ENCODE measurements at places on chromosomes 7 and 10. TPM values are rescaled to one million over a fixed set of nuclear protein-coding genes. Genes with fewer than 3 reads are reported as not detected.

HOXA4 gene
- 2.7 TPM for total RNA-seq

DNA sequence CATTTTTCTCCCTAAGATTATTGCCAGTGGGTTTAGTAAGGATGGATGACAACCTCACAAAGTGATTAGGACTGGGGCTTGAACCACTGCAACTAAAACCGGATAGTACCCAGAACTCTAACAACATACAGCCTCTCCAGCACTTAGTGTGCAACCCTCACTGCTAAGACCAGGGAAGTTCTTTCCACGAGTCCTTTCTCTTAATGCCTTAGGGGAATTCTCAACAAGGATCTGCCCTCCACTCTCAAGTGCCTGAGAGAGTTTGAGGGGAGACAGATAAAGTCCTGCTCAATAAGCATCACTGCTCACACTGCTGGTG lies 104.6 kb downstream of the NRP1 start:
- H3K4me1 ChIP-seq, result peaks cover 2% of the 10 kb centered on the region
- no peak for DNase-seq
- no peak overlapping the region for H3K27ac ChIP-seq
- H3K27me3 ChIP-seq, result no peaks in the 10 kb centered on the region
- H3K36me3 ChIP-seq, result peaks cover 12% of the 10 kb centered on the region

DNA sequence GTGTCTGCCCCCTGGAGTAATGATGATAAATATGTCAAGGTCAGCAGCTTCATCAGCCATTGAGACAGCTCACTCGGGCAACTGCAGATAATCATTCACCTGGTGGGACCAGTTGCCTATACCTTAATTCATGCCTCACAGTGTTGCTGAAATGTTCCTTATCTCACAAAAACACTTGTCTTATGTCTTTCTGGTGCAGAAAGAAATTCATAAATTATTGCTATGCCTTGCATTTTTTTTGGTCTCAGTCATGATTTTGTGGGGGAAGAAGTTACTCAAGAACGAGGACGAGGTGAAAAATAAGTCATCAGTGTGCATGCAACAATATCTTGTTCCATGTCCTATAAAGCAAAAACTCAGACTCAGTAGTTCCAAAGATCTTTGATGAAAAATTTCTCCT lies 16.0 kb downstream of the TRIL start:
- H3K4me3 ChIP-seq, result no peak overlapping the region
- no peak for DNase-seq
- H3K27me3 ChIP-seq, result no peaks in the 10 kb centered on the region
- peaks cover 3% of the 10 kb centered on the region for H3K4me1 ChIP-seq

DNA sequence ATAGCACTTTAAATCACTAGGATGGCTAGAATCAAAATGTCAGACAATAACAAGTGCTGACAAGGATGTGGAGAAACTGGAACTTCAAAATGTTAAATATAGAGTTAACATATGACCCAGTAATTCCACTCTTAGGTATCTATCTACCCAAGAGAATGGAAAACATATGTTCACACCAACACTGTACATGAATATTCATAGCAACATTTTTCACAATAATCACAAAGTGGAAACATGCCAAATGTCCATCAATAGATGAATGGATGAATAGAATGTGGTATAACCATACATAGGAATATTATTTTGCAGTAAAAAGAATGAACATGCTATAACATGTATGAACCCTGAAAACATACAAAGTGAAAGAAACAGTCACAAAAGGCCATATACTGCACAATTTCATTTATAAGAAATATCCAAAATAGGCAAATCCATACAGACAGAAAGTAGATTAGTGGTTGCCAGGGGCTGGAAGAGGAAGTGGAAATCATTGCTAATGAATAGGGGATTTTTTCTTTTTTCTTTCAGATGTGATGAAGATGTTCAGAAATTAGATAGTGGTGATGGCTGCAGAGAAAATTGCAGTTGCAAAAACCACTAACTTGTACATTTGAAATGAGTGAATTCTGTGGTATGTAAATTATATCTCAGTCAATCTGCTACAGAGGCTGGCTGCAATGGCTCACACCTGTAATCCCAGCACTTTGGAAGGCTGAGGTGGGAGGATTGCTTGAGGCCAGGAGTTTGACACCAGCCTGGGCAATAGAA lies 93.0 kb downstream of the CPVL start:
- H3K27me3 ChIP-seq, result no peaks in the 10 kb centered on the region
- no peaks in the 10 kb centered on the region for H3K36me3 ChIP-seq
- no peaks in the 10 kb centered on the region for H3K4me1 ChIP-seq
- no peak overlapping the region for H3K27ac ChIP-seq
- H3K4me3 ChIP-seq, result no peak overlapping the region

- H3K27ac ChIP-seq, result no peak within 1 kb of the TSS
- H3K4me3 ChIP-seq, result no peak within 1 kb of the TSS
- no peaks in the 10 kb centered on the region for H3K27me3 ChIP-seq
- H3K4me1 ChIP-seq, result no peaks in the 10 kb centered on the region
Measured at GRCh38 chr7:111090846-111091245, at the start of gene LRRN3. Gene LRRN3, plus strand, starts transcription at chr7:111091127. Its CDS starts 31,646 bp downstream, at chr7:111122773.

CLEC2L gene
- not detected for total RNA-seq

DNA sequence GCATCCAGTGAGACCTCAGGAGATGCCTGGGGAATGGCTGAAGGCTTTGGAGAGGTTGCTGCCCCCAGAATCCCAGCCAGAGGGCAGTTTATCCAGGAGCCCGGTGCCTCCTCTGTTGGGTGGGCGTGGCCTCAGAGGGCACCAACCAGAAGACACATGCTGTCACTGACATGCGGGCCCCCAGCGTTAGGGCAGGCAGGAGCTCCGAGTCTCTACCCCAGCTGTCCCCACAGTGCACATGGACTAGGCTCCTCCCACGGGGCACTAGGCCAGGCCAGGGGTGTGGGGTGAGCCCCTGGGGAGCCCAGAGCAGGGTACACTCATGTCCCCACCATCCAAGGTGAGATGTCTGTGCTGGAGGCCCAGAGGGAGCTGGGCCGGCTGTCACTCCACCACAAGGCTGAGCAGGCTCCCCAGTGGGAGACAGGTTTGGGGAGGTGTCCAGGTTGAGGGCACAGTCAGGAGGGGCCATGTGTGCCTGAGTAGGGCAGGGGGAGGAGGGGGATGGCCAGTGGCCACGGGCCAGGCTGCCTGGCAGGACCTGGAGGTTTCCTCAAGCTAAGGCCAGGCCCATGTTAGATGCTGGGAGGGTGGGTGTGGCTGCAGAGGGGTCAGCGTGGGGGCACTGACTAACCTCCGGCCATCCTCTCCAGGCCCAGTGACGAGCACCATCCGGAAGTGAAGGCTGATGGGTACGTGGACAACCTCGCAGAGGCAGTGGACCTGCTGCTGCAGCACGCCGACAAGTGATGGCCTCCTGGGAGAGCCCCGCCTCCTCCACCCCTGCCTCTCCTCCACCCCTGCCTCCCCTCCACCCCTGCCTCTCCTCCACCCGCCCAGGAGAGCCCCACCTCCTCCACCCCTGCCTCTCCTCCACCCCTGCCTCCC lies 131.3 kb downstream of the FAM53B start:
- H3K27me3 ChIP-seq, result no peaks in the 10 kb centered on the region
- no peak for DNase-seq
- H3K36me3 ChIP-seq, result no peaks in the 10 kb centered on the region
- H3K27ac ChIP-seq, result no peak overlapping the region

- no peak for DNase-seq
- H3K27me3 ChIP-seq, result no peaks in the 10 kb centered on the region
- no peak overlapping the region for H3K27ac ChIP-seq
- no peak overlapping the region for H3K4me3 ChIP-seq
Measured at GRCh38 chr10:112335868-112336265, 38.0 kb upstream of the ACSL5 start.

DNA sequence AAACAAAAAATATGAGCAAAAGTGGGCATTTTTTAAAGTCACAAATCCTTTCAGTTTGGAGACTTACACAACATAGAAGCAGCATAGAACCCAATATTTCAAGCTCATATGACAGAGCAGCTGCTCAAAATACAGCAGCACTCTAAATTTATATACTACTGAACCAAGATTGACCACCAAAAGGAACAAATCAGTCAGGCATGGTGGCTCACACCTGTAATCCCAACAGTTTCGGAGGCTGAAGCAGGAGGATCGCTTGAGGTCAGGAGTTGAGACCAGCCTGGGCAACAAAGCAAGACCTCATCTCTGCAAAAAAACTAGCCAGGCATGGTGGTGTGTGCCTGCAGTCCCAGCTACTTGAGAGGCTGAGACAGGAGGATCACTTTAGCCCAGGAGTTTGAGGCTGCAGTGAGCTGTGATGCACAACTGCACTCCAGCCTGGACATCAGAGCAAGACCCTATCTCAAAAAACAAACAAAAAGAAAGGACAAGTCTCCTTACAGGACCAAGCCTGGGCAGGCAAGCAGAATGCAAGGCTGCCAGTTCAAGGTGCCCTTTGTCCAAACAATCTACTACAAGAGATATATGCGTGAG lies 40.0 kb downstream of the PARD3 start:
- no peaks in the 10 kb centered on the region for H3K36me3 ChIP-seq
- no peaks in the 10 kb centered on the region for H3K27me3 ChIP-seq
- H3K4me1 ChIP-seq, result peaks cover 13% of the 10 kb centered on the region
- no peak overlapping the region for H3K27ac ChIP-seq
- H3K4me3 ChIP-seq, result no peak overlapping the region

A1CF gene
- 0.06 TPM for total RNA-seq

WDR11 gene
- 42.4 TPM for total RNA-seq

GRCh38 chr7:119931230-119931824 lies 341.6 kb upstream of the KCND2 start:
- H3K36me3 ChIP-seq, result no peaks in the 10 kb centered on the region
- H3K27me3 ChIP-seq, result no peaks in the 10 kb centered on the region
- DNase-seq, result no peak
- no peaks in the 10 kb centered on the region for H3K4me1 ChIP-seq
- no peak overlapping the region for H3K27ac ChIP-seq

DNA sequence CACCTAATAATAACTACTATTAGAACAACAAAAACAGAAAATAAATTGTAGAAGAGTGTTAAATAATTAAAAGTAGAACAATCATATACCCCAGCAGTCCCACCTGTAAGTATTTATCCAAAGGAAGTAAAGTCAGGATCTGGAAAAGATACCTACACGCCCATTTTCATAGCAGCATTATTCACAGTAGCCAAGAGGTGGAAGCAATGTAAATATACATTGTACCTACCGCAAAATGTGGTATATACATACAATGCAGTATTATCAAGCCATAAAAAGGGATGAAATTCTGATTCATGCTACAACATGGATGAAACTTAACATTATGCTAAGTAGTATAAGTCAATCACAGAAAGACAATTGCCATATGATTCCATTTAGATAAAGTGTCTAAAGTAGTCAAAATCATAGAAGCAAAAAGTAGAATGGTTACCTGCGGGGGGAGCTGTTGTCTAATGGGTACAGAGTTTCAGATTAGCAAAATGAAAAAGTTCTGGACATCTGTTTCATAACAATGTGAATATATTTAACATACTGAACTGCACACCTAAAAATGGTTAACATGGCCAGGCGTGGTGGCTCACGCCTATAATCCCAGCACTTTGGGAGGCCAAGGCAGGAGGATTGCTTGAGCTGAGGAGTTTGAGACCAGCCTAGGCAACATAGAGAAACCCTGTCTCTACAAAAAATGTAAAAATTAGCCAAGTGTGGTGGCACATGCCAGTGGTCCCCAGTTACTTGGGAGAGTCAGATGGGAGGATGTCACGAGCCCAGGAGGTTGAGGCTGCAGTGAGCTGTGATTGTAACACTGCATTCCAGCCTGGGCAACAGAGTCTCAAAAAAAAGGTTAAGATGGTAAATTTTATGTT lies 6.0 kb upstream of the TMED4 start:
- no peak overlapping the region for H3K27ac ChIP-seq
- H3K4me1 ChIP-seq, result no peaks in the 10 kb centered on the region
- H3K27me3 ChIP-seq, result no peaks in the 10 kb centered on the region
- H3K36me3 ChIP-seq, result no peaks in the 10 kb centered on the region

DNA sequence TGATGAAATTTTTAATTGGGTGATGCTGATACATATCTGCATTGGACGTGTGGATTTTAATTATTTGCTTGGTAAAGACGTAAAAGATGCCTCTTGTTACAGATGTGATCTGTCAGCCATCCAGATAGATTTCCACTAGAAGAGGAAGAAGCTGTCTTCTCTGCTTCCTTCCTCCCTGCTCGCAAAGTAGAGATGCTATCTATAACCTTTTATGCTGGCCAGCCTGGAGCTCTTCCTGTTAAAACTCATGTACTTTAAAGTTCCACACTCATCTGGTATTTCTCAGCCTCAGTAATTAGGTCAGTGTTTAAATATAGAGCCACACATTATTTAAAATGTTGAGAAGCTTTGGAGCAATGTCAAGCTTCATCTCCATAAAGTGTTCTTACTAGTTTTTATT lies 51.2 kb upstream of the TMEM229A start:
- no peaks in the 10 kb centered on the region for H3K27me3 ChIP-seq
- H3K4me1 ChIP-seq, result peaks cover 28% of the 10 kb centered on the region
- peak; percentile 84 for DNase-seq
- no peaks in the 10 kb centered on the region for H3K36me3 ChIP-seq

HOXA7 gene
- total RNA-seq, result 2.2 TPM

GRCh38 chr7:1476859-1477258 lies 17.6 kb upstream of the MICALL2 start:
- no peak for DNase-seq
- peaks cover 21% of the 10 kb centered on the region for H3K36me3 ChIP-seq
- H3K27me3 ChIP-seq, result no peaks in the 10 kb centered on the region
- no peaks in the 10 kb centered on the region for H3K4me1 ChIP-seq
- H3K27ac ChIP-seq, result no peak overlapping the region

TWNK gene
- 6.8 TPM for total RNA-seq

DNA sequence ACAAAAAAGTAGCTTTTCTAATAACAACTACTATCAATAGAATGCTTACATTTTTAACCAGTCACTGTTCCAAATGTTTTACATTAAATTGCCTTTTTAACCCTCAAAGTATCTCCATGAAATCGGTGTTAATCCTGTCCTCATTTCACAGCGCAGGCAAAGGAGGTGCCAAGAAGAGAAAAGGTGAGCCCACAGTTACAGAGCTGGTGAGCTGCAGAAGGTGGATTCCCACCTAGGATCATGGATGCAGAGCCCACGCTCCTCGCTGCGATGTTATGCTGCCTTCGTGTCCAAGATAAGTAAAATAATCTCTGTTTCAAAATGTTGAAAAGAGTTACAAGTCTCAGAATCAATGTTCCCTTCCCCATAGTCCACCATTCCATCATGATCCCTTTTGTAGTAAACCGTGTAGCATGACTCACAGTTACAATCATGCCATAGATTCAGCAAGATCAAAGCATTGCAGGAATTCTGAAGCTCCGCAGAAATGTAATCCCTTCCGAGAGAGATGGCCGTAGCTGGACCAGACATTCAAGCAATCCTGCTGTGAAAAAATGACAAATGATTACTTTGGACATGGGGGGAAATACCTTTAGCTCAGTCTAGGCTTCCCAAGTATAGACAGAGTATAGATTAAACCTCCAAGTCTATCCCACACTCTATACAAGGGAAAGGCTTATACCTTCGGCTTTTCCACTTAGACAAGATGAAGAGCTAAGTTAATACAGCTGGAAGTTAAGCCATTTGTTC lies 394.7 kb upstream of the AKR1E2 start:
- H3K27ac ChIP-seq, result no peak overlapping the region
- no peak overlapping the region for H3K4me3 ChIP-seq
- H3K27me3 ChIP-seq, result no peaks in the 10 kb centered on the region

DNA sequence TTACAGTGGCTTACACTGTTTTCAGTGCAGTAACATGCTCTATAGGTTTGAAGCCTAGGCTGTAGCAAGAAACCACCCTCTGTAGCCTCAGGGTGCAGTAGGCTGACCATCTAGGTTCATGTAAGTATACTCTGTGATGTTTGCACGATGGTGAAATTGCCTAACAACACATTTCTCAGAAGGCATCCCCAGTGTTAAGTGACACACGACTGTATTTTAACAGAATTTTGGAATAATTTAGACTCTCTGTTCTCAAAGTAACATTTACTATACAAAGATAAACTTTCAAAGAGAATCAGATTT lies 44.6 kb upstream of the BHLHA15 start:
- H3K27me3 ChIP-seq, result no peaks in the 10 kb centered on the region
- H3K36me3 ChIP-seq, result no peaks in the 10 kb centered on the region
- no peak for DNase-seq
- H3K27ac ChIP-seq, result no peak overlapping the region
